Nephron progenitor cell (in vitro differentiated cells): ENCODE measurements at places on chromosomes 7 and 10.
A peak's percentile ranks its signal among the peaks of the same experiment; 100 is the strongest.

DNA sequence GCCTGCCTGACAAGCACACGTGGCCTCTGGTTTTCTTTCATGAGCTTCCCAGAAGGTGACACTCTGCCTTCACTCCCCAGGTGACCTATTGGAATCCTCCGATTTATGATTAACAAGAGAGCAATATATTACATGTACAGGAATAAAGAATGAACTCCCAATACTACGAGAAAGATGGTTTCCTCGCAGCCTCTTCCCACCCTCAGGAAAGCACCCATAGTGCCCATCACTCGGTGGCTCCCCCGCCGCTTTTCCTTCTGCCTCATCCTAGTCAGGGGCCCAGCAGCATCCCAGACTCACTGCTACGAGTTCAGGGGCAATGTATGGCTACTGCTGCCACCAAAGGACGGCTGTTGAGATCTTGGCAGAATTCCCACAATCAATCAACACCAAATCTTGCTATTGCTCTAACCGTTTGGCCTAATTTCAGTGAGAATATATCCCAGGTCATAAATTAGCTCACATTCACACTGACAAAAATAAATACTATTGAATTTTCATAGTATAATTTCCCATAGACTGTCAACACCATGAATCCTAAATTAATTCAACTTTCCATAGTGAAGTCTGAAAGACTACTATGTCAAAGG, 196.3 kb downstream of the TNS3 start:
- DNase-seq: no peak

DNA sequence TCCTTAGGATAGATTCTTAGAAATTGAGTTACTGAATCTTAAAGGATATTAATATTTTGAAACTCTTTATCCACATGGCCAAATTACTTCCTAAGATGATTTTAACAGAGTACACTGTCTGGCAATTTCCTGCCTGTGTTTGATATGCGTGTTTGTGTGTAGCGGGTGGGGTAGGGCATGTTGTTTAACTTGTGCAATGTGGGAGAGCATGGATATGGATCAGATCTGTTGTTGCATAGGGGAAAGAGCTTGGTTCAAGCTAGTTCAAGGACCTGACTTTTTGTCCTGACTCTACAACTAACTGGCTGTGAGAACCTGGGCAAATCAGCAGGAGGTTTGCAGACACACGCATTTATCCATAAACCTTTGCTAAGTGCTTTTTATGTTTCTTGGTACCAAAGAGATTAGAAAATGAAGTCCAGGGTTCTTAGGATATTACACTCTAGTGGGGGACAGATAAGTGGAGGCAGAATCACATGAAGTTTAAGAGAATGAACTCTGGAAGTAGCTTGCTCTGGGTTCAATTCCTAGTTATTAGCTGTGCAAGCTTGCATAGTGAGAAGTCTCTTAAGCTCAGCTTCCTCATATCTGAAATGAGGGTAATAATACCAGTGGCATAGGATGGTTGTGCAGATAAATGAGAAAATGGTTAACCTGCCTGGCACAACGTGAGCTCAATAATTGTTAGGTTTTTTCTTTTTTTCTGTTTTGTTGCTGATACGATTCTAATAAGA, 96.3 kb upstream of the PRR15 start:
- no peak for DNase-seq

DNA sequence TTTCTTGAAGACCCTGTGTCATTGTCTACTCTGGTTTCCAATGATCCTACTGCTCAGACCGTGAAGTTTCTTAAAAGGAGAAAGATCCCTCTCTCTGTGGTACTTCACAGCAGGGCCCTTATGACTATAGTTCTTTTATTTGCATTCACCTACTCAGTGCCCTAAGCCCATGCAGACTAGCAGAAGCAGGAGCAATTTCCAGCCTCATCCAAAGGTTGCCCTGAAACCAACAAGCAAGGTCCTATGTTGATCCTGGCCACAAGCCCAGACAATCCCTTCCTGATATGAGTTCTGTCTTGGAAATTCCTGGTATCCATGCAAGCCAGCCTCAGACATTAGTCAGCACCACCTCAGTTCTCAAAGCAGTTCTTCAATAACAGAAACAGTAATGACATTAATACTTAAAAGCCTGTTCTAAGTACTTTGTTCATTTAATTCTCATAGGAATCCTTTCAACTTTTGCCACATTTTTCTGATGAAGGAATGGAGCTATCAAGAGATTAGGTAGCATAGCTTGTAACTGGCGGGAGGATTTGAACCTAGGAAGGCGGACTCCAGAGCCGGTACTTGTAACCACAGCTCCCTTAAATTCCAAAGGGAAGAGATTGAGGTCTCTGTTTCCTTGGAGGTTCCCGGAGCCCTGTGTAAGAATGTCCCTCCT, 58.1 kb upstream of the ST8SIA6 start:
- DNase-seq: no peak

DNA sequence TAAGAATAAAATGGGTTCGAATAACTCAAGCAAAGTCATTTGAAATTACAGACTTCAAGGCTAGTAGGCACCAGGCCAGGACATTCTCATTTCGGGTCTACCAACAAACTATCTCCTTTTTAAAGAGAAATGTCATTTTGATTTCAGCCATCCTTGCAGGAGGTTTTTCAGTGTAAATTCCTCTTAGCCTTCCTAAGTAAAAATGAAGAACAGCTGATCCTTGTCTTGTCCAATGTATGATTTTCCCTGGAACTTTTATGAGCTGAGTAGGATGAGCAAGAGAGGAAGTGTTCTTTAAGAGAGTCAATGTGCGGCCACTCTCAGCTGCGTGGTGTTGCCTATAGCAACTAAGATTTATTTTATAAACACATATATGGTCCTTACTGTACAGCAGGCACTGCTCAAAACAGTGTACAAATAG, 110.1 kb downstream of the PLCE1 start:
- DNase-seq: no peak

DNA sequence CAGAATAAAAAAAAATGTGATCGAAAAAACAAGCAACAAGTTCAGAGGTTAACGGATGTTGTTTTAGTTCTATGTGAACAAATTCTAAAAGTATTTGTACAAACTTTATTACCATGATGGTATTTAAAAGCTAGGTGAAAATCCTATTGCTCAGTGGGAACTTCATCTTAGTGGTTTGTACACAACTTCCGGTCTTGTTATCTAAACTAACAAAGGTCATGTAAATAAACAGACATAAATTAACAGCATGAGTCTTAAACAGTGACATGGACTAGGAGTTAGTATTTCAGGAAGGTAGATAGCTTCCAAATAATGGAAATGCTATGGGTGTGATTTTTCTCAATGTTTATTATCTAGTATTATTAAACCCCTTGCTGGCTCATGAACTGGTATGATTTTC, 83.8 kb downstream of the SPAG6 start:
- DNase-seq: no peak

GRCh38 chr7:155062411-155062810, 7.7 kb upstream of the HTR5A start:
- no peak for DNase-seq

GRCh38 chr7:47401611-47402570, 180.0 kb downstream of the TNS3 start:
- DNase-seq: no peak

DNA sequence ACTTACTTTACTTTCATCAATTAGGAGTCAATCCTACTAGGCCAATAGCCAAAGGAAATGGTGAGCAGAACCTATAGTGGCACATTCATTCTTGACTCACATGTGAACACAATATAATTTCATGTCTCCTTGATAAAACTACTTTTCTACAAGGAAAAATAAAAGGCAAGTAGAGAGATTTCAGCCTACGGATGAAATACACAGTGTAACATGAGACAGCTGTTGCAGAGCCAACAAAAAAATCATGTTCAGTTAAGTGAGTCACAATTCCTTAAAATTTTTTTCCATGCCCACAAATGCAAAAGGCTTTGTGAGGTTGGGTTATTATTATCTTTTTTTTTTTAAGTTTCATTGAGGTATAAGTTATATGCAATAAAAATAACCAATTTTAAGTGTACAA, 54.8 kb downstream of the GPR141 start:
- no peak for DNase-seq

GRCh38 chr10:78953113-78953798, 115.5 kb upstream of the ZMIZ1 start:
- DNase-seq: peak; percentile 60

DNA sequence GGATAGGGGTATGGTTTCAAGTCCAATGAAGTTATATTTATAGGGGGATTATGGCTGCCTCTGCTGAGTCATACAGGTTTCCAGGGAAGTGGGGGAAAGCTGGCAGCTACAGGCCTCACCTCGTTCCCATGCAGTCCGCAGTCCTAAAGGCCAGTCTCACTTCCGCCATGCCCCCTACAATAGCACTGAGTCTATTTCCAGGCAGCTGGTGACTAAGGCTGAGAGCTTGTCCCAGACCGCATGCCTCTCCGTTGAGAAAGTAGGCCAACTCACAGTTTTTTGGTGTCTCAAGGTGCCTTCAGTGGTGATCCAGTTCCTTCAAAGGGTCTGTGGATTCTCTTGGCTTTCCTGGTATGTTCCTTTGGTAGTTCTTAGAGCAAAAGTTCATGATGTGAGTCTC, 203.9 kb upstream of the GLI3 start:
- no peak for DNase-seq

- DNase-seq: no peak
Measured at GRCh38 chr7:120395526-120396019, 122.6 kb downstream of the KCND2 start.

GRCh38 chr7:114412548-114412947, 2.1 kb upstream of the FOXP2 start:
- DNase-seq: no peak

DNA sequence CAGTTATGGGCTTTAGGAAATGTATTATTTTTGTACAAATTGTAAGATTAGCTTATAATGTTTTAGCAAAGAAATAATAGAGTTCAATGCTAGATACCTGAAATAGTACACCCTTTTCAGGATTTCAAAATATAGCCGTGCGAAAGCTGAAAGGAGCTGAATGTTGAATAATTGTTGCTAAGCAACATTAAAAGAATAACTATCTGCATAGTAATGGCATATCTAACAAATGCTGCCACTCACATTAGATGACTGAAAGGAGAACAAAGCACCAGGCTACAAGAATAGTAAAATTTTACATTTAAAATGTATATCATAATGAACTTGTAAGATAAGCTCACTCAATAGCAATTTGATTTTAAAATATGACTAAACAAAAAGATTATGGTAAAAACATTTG, 82.5 kb downstream of the SDHAF3 start:
- DNase-seq: no peak

DNA sequence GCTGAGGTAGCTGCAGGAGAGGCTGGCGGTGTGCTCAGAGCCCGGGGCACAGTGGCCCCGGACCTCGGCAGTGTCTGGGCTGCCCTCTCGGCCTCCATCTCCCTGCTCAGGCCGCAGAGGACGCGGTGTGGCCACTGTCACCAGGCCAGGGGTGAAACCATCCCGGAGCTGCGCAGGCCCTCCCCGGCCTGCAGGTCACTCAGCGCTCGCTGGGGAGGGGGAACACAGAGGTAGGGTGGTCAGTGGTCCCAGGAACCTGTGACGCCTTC, 49.8 kb upstream of the DAGLB start:
- DNase-seq: no peak

- DNase-seq: no peak
Measured at GRCh38 chr7:23426876-23427275, 43.4 kb downstream of the IGF2BP3 start.

- no peak for DNase-seq
Measured at GRCh38 chr7:99451936-99452335, 13.2 kb downstream of the CPSF4 start.

DNA sequence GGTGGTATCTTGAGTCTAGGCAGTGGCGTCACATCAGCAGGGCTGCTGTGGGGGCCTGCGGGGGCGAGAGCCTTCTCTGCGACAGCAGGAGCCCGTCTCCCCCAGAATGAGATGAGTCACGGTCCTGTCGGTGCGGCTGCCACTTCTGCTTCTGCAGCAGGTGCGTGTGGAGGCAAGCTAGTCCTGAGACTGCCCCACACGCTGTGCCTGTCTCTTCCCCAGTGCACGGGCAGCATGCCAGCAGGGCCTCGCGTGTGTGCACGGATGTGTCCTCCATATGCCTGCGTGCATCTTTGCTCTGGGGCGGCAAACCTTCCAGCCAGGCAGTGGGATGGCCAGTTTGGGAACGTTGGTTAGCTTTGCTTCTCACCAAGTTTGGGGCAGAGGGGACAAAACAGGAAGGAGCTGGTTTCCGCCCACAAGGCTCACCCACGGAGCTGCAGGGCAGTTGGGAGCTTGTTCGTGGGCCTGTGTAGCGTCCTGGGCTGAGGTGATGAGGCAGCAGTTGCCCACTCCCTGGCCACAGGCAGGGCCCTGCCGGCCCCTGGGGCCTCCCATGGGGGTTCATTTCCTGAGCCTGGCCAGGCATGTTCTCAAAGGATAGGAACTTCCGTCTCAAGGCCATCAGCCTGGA, 60.8 kb upstream of the PPIF start:
- DNase-seq: no peak

GRCh38 chr7:2301511-2301863, 12.8 kb downstream of the SNX8 start:
- DNase-seq: no peak

DNA sequence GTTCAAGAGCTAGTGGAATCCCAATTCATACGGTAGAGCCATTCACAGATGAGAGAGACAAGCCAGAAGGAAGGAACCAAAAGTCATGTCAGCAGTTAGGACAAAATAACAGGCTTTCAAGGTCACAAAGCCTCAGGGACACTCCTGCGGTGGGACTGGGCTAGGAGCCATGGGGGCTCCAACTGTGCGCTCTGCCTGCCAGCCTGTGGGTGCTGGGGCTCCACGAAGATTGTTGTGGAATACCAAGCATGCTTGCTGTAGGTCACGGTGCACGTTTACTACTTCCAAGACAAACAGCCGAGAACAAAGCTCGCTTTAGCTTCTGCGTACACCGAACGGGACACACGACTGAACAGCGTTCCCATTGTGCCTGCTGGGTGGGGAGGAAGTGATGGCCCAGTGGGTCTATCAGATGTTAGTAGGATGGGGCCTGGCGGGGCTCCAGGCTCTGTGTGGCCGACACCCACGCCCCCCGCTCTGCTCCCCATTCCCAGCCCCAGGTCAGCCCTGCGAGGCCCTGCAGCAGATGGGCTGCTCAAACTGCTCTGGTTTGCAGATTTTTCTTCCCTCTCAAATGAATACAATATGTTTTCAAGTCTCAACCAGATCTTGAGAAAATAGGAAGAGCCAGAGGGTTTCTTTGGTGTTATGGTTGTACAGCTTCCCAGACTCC, 158.9 kb downstream of the EGFR start:
- DNase-seq: no peak

DNA sequence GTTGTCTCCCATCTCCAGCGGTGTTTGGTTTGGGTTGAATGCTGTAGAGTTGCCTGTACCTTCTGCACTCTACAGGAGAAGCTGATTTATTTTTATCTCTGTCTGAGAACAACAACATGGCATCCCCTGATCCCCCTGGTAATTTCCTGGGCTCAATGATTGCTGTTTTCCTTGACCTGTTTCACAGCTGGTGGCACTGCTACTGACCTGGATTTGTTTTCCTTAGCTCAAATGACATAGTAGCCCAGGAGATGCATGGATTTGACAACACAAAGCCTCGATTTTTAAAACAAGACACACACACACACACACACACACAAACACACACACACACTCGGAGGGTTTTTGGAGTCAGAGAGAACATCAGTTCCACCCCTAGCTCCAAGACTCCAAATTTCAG, 301.6 kb downstream of the NRG3 start:
- DNase-seq: peak; percentile 10
